Kidney capillary endothelial cell (primary cell): ENCODE measurements at places on chromosomes 2 and 18.
A peak's percentile ranks its signal among the peaks of the same experiment; 100 is the strongest.

DNA sequence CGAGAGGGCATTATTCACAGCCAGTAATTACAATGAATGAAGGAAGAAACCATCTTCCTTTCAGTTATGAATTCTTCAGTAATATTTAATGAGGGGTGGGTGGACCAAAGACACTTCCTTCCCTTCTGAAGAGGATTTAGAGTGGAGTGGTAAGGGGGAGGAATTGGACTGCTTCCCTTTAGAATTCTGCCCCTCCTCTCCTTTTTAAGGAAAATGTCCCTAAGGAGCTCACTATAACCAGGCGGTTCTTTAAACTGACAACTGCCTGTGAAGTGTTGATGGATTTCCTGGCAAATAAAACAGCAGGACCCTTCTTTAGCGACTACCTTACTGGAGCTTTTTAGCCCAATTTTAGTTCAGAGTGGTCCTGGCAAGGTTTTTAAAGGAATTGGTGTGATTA lies 86.4 kb downstream of the LIMS1 start:
- DNase-seq = no peak

GRCh38 chr2:188629753-188630527 lies 338.3 kb downstream of the GULP1 start:
- no peak for DNase-seq

GRCh38 chr2:120701499-120701898 lies 34.2 kb upstream of the GLI2 start:
- no peak for DNase-seq

- DNase-seq = peak; percentile 47
Measured at GRCh38 chr2:203650860-203651613, 55.4 kb upstream of the CD28 start.

- DNase-seq = no peak
Measured at GRCh38 chr18:9209279-9209678, 72.7 kb downstream of the ANKRD12 start.

- no peak for DNase-seq
Measured at GRCh38 chr2:237012577-237013267, 73.0 kb upstream of the COPS8 start.

DNA sequence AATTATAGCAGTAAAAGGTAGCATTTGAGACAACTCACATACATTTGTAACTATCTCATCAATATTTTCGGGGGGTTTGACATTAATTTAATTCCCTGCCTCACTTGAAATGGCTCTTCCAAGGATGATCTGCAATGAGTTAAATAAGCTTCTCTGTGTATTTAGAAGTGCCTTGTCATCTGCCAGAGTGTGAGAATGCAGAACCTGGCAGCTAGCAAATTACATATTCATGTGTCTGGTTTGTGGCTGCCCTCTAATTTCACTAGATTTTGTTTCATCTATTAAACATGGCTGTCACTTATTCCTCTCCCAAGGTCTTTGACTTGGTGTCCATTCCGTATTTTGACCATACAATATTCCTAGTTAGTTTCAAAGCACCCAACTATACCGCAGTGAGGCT lies 158.3 kb upstream of the CAVIN2 start:
- no peak for DNase-seq

GRCh38 chr2:172116107-172116506 lies 13.4 kb upstream of the DLX2 start:
- DNase-seq = no peak

GRCh38 chr18:36546876-36547275 lies 249.4 kb downstream of the FHOD3 start:
- no peak for DNase-seq

GRCh38 chr2:187194049-187194448 lies 254.0 kb downstream of the CALCRL start:
- DNase-seq = no peak

DNA sequence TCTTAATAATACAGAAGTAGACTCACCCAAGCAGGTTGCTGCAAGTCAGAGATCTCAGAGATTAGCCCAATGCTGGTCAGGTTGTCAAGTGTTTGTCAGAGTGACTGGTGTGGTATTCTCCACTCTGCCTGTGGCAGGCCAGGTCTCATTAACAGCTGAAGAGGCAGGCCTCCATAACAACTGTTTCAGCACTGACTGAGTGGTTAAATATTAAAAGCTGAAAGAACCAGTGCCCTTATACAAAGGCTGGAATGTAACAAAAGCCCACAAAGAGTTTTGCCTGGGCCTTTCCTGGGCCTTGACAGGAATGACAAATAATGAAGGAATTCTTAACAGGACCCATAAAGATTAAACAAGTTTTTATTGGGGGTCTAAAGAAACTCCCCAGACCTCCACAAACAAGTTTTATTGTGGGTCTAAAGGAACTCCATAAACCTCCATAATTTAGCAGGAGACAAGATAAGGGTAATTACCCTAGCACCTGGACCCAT lies 26.8 kb downstream of the SULT1C2 start:
- DNase-seq = no peak

GRCh38 chr2:178860551-178860950 lies 53.3 kb upstream of the TTN start:
- DNase-seq = no peak

GRCh38 chr2:217847115-217847514 lies 155.7 kb downstream of the TNS1 start:
- no peak for DNase-seq

GRCh38 chr2:180122874-180123273 lies 115.8 kb upstream of the CWC22 start:
- DNase-seq = no peak

DNA sequence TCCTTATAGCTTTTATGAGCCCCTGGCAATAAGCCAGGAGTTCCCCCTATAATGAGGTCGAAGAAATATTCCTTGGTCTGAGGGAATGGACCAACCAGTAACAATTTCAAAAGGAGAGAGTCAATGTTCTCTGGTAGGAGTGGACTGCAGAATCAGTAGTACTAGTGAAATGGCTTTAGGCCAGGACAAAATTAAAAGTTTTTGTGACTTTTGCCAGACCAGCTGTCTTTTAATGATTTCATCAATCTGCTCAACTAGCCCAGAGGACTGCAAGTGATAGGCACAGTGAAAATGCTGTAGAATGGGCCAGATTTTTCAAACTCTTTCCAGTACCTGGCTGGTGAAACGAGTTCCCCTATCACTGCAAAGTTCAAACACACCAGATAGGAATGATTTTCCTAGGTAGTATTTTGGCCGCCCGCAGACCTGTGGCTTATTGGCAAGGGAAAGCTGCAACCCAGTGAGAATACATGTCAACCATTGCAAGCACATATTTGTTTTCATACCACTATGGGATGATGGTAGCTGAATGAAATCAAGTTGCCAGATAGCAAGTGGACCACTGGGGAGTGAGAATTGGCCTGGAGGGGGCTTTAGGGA lies 45.5 kb downstream of the CERS6 start:
- no peak for DNase-seq

- no peak for DNase-seq
Measured at GRCh38 chr2:206890926-206891325, 48.4 kb upstream of the CPO start.

DNA sequence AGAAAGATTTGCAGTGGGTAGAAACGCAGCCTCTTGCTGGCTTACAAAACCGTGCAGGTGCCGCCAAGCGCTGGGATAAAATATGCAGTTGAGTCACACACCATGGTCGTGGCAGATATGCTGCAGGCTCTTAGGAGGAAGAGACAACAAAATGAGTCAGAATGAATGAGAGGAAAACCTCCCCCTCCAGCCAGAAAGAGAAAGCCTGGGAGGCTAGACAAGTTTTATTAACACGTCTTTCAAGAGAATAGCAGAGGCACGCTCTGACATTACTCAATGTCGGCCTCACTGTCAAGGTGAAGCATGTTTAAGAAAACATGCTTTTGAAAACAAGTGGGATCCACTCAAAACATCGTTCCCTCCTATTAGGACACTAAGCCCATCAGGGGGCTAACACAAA lies 37.1 kb upstream of the ZCCHC2 start:
- peak; percentile 89 for DNase-seq

GRCh38 chr2:199100326-199101110 lies 357.2 kb downstream of the SATB2 start:
- no peak for DNase-seq

GRCh38 chr2:172489681-172490080 lies 62.3 kb downstream of the ITGA6 start:
- no peak for DNase-seq

GRCh38 chr18:48031641-48032040 lies 101.2 kb upstream of the SMAD2 start:
- DNase-seq = no peak

- no peak for DNase-seq
Measured at GRCh38 chr2:51789918-51790317, 758.0 kb upstream of the NRXN1 start.

- no peak for DNase-seq
Measured at GRCh38 chr2:45577441-45577840, 33.6 kb downstream of the SRBD1 start.

DNA sequence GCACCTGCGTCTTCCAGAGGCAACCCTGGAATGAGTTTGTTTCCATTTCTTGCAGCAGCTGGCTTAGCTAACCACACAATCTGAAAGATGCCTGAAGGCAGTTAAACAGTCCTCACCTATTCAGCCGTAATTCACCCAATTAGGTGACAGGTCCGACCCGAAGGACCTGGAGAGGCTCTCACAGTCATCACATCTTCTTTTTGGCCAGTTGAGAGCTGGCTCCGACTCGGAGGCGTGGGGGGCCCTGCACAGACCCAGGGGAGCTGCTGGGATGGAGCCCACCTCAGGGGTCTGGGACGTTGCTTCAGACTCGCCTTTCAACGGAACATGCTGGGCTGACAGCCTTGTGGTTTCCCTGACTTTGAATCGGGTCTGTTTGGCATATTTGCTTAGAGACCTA lies 187.3 kb downstream of the RTP5 start:
- no peak for DNase-seq

DNA sequence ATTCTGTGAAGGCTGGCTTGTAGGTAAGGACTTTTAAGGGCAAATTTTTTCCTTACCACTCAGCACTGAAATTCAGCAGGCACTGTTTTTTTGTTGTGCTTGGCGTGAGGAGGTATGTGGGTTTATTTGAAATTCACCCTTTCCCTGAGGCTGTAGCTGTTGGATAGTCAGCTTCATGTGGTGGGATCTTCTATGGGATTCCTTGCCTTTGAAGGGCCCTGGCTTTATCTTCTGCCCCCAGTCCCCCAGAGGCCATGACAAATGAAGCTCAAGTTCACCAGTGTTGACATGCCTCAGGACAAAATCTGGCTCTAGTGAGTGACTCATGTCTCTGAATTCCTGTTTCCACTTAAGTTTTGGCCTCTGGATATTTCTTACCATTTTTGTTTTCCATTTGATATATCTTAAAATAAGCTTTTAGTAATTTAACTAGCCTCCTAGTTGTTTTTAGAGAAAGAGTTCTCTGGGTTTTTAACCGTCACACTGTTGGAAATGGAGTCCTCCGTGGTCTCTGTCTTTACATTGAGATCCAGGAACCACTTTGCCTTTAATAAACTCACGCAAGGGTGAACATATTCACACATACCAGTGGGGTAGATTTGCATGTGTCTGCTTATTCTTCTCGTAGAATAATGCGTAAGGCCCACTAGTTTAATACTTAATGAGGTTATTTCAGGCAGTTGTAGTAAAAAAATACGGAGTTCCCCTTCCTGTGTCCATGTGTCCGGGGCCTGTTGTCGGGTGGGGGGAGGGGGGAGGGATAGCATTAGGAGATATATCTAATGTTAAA lies 211.1 kb upstream of the FAM98A start:
- DNase-seq = no peak

GRCh38 chr2:30753630-30754029 lies 53.6 kb downstream of the CAPN13 start:
- DNase-seq = no peak

DNA sequence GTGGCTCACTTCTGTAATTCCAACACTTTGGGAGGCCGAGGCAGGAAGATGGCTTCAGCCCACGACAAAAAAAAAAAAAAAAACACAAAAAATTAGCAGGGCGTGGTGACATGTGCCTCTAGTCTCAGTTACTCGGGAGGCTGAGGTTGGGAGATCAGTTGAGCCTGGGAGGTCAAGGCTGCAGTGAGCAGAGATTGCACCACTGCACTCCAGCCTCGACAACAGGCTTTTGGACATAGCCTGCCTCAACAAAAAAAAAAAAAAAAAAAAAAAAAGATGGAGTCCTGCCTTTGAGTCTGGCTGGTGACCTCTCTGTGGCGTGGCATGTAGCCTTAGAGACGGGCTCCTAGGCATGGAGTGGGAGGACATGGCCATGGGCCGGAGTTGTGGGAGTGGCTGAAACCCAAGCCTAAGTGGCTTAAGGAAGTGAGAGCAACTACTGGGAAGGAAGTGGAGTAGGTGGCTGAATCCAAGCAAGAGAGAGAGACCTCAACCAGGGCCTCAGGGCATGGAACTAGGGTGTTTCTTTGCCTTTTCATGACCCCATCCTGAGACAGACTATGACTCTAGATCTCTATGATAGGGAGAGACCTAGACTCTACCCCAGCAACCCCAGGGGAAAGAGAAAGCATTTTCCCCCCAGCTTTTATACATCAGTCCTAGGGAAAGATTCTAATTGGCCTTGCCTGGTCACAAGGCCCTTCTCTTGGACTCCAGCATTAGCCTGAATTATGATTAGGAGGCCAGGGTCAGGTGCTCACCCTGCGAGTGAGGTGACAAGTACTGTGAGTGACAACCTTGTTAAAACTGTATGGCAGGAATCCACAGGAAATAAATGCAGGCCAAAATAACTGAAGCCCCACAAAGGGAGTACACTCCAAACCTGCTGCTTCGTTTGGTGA lies 34.2 kb downstream of the NPAS2 start:
- DNase-seq = no peak

DNA sequence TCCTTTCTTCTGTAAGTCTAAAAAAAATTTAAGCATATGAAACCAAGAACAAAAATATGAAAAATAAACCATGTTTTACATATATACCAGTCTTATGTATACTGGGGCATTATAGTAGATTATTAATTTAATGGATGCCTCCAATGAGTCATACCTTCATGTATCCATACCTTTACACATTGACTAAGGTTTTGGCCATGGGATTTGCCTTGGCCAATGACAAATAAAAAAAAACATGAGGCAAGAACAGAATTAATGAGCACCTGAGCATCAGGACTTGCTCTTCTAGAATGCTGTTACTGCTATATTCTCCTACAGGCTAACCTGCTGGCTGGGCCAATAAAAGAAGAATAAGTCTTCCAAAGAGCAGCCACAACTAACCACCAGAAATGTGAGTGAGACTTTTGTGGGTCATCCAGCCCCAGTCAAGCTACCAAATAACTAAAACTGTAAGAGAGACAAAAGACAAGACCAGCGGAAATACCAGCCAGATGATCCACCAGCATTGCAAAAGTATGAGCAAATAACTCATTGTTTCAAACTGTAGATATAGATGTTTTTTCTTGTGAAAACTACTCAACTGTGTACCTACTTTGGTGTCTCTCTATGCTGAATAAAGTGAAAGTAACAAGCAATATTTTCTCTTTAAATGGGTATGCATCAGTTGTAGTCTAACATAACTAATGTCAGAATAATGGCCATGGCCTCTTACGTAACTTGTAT lies 749.6 kb upstream of the VRK2 start:
- no peak for DNase-seq

DNA sequence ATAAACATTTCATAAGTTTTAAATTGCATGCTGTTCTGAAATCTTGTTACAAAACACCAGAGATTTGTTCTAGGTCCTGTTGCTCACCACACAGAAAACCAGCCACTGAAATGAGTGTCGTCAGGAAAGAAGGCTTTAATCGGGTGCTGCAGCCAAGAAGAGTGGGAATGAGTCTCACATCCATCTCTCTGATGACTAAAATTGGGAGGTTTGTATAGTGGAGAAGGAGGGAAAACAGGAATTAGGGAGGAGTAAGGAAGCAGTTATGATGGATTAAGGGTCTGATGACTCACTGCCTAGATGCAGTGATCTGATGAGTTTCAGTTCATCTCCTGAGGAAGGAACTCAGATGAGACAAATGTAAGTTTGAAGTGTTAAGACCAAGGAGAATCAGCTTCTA lies 42.1 kb upstream of the GPR39 start:
- no peak for DNase-seq
